Activated CD4-positive, alpha-beta T cell treated with anti-CD3 and anti-CD28 coated beads for 48 hours (primary cell): ENCODE measurements at places on chromosomes 12 and 14.

DNA sequence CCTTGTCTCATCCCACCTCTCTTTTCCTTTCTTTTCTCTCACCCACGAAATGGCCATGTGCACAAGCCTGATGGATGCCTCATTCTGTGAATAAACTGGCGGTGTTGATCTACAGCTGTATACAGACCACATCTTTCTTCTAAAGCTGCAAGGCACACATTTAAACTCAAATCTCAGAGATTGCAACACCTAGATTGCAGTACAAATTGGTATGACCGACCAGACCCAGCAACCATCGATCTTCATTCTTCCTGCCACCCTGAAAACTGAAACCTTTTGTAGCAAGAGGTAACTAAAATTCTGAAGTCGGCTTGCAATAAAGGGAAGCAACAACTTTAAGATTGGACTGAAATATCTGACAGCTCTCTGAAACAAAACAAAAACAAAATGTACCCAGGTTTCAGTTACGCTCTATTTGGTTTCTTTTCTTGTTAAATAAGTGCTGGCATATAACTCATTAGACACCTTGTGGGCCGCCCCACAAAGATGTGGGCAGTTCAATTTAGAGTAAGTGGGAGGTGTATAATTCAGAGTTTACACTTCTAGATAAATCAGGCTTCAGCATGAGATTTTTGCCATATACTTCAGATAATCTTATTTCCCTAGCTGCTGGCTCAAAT is 390.0 kb upstream of the NOVA1 start:
- no peak for DNase-seq

DNA sequence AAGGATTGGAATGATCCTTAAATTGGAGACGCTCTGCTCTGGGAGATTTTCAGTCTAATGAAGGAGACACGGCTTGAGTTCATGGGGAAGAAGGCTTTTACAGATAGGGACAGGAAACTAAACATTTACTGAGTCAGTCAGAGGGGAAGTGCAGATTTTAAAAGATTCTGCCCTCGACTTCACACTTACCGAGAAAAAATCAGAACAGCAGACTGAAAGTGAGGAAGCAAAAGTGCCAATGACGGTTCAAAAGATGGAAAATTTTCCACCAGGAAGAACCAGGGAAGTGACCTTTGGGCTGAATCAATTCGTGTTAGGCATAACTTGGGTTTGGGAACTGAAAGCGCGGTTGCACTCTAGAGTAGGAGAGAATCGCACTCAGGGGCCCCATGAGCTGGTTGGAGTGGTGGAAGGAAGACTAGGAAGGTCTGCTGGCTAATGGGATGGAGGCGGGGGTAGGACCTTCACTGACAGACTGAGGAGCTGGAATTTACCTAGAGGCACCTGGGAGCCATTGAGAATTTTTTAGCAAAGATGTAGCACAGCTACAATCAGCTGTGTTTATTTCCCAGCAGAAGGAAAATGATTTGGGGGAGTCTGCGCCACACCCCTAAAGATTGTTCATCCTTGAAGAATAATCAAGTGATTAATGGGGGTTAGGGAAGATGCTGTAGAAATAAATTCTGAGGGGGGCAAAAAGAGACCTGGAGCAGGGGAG is 1.2 kb downstream of the KCNK13 start:
- no peak for DNase-seq

DNA sequence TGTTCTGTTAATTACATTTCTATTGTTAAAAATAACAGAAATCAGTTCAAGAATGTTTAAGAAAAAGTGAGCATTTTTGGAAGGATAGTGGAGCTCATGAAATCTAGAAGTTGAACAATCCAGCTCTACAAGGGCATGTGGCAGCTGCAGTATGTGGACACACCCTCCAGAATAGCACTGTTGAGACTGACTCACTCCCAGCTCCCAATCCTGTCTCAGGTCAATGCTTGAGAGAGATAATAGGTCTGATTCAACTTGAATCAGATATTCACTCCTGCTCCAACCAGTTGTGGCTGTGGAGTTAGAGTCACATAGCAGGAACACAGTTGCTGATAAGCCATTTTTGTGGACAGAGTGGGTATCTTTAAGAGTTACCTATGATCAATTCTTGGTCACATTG is 113.0 kb upstream of the NTF3 start:
- DNase-seq: no peak

- DNase-seq: no peak
Measured at GRCh38 chr14:59330455-59330854, 134.7 kb downstream of the GPR135 start.

GRCh38 chr14:101876555-101876938 is 87.8 kb upstream of the DYNC1H1 start:
- DNase-seq: peak; percentile 82

DNA sequence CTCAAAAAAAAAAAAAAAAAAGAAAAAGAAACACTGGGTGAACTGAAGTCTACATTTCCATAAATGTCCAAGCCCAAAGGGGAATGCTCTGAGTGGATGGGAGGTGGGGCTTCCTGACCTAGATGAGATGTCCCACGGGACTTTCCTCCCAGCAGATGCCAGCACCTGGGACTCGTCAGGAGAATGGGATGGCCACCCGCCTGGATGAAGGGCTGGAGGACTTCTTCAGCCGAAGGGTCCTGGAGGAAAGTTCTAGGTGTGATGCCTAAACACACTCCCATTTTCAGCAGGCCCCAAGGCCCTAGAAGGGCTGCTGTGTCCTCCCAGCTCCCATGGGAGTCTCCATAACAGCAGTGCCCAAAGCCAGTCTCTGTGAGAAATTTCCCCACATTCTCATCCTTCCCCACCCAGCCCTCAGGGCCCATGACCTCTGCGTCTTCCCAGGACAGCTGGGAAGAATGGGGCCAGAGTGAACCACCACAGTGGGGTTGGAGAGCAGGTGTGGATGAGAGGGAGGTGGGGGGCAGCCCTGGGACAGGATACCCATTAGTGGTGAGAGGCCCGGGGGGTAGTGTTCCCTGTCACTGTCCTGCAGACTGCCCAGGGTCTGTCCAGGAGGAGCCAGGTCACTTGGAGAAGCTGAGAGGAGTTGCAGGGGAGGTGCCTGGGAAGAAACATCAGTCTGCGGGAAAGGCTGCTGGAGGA is 7.1 kb upstream of the CPNE6 start:
- no peak for DNase-seq

DNA sequence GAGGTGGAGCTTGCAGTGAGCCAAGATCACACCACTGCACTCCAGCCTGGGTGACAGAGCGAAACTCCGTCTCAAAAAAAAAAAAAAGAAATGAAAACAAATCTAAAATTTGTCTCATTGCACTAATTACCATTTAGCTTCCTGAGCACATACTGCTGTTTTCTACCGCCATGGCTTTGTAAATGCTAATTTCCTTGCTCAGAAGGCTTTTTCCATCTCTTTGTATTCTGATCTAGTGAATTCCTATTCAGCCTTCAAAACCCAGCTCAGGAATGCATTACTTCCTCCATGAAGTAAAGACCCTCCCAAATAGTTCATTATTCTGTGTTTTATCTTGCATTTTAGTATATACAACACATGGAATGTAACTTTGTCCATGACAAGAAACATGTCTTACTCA is 33.6 kb downstream of the CEP83 start:
- no peak for DNase-seq

- DNase-seq: no peak
Measured at GRCh38 chr14:22124073-22124613, 450.5 kb upstream of the OR4E1 start.

DNA sequence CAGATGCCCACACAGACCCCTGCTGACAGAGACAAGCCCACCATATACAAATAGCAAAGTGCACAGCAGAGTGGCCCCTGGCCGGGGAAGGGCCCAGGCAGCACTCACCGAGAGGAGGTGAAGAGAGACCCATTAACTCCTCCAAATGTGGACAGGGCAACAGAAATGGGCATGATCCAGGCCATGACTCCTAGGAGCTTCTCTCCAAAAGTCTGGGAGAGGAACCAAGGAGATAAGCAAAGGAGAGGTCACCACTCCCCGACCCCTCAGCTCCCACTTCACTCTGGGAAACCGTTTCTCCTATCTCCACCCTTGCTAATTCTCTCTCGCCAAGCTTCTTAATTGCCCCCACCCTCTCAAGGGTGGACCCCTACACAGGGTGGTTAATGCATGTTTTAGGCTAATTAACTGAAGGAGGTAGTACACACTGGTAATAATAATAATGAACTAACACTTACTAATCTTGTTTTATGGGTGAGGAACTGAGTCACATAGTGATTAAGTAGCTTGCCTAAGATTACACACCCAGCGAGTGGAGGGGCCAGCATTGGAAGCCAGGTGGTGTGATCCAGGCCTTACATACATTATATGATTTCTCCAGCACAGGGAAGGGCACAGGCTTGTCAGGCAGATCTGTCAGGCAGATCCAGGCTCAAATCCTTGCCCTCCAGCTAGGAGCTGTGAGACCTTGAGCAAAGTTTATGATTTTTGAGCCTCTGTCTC is 18.9 kb upstream of the CEBPE start:
- DNase-seq: no peak

DNA sequence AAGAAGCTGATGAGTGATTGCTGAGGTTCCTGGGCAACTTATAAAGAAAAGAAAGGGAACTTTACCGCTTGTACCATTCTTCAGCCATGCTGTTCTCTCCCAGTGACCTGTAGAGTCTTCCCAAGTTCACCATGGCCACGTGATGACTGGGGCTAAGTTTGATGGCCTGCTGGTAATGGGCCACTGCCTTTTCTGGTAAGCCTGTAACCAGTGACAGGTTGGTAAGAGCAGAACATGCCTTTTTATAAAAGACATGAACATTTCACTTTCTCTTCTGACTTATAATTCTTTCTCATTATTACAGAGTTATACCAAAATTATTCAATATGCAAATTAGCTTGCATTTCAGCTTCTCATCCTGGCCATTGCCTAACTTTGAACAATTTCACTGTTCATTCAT is 20.9 kb upstream of the OVCH1 start:
- no peak for DNase-seq

DNA sequence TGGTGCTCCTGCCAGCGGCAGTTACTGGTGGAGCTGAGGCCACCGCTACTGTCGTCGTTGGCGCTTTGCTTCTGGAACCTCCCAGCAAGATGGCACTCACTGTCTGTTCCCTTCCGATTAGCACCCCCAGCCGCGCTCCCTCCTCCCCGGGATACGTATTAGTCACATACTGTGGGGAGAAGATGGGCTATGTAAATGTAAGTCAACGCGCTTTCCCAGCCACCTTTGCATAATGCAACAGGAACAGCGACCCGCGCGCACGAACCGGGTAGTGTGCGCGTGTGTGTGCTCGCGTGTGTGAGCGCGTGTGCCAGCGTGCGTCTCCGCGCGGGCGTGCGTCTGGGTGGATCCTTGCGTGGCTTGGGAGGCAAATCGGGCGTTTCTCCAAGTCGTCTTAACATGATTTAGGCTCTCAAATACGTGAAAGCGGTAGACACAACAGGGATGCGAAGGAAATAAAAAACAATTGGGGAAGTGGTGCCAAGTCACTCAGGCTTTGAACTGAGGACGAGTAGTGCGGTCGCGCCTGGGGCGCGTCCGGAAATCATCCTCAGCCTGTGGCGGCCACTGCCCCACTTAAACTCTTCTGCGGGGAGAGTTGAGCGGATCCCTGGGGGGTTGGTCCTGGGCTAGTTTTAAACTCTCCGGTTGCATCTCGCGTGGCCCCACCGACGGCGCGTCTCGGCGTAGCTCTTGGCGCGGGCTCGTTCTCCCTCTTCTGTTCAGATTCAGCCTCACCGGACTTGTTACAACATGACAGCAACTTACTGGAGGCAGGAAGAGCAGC is 1.8 kb downstream of the FLRT2 start:
- DNase-seq: peak; percentile 16
